ENCODE measurements at places on chromosomes 1 and 21.

DNA sequence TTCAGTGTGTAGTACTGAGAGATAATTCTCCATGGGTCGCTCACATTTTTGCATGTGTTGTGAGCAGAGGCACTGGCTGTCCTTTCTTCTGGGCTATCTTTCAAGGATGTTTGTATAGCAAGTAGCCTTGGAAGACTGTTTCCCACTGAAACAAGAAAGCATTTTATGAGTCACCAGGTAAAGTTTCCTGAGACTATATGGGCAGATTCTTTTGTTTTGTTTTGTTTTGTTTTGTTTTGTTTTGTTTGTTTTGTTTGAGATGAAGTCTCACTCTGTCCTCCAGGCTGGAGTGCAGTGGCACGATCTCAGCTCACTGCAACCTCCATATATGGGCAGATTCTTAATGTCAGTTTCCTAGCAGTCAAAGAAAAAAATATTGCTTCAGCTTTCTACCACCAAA, 912.6 kb downstream of the TTLL7 start:
- DNase-seq: no peak

- DNase-seq: no peak
Measured at GRCh38 chr1:203311368-203312301, 6.3 kb downstream of the BTG2 start.

- DNase-seq: no peak
Measured at GRCh38 chr1:46309401-46310159, 6.1 kb downstream of the UQCRH start.

DNA sequence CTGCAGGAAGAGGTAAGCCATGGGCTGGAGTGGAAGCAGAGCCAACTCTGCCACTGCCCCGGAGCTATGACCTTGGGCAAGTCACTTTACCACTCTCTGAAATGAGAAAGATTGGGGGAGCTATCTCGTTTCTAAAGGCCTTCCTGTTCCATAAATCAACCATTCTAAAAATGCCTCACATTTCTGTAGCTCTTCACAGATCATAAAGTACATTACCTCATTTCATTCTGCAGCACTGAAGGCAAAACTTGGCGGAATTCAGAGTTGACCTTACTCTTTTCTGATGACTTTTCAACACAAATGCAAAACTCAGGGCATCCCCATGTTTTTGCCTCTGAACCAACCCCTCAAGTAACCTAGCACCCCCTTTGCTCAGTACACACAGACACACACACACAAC, 404.0 kb upstream of the NFIA start:
- DNase-seq: no peak

DNA sequence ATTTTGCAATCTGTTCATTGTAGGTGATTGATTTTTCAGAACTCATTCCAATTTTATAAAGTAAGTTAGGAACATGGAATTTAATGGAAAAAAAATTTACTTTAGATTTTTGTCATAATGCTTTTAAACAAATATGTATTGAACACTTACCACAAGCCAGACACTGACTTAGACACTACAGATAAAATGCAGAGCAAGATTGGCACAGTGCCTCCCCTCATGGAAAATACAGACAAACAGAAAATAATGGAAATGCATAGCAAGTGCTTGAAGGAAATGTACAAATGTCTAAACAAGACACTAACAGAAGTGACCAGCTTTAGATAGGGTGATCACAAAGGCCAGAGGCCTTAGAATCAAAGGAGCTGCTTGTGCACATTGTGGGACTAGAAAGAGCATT, 260.5 kb upstream of the ADGRL2 start:
- DNase-seq: no peak

DNA sequence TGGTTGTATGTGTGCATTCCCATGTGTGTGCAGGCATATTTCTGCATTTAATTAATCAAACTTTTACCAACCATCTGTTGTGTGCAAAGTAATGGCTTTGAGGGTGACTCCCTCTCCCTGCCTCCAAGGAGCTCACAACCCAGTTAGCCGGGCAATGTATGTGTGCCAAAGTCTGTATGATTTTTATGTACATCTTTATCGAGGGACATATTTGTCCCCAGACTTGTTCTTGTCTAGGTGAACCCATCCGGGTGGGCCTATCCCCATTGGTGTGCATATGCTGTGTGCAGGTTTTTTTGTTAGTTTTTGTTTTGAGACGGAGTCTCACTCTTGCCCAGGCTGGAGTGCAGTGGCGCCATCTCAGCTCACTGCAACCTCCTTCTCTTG, 1.8 kb downstream of the SYTL1 start:
- no peak for DNase-seq

DNA sequence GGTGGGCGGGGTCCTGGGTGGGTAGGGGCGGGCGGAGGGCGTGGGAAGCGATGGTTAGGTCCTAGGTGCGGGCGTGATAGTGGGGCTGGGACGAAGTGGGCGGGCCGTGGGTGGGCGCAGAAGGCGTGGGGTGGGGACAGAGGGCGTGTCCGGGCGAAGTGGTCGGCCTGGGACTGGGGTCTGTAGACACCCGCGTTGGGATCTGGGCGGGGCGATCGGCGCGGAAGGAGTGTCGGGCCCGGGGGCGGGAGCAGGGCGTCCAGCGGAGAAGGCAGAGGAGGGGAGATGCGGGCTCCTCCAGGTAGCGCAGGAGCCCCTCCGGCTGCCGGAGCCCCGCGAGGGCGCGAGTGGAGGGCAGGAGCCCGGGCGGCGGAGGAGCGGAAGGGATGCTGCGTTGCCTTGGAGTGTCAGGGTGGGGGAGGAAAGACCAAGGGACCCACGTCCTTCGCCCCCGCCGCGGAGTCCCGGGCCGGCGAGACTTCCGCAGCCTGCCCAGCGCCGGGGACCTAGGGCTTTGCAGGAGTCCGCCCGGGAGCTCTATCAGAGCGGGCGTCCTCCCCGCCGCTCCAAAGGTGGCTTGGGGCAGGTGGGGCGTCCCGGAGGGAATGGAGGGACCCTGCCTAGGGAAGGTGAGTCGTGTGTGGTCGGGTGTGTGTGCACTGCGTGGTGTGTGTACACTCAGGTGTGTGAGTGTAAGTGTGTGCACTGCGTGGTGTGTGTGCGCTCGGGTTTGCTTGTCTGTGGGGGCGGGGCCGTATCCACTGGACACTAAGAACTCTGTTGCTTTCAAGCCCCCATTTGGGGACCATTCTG, 27.0 kb upstream of the PRSS38 start:
- no peak for DNase-seq

DNA sequence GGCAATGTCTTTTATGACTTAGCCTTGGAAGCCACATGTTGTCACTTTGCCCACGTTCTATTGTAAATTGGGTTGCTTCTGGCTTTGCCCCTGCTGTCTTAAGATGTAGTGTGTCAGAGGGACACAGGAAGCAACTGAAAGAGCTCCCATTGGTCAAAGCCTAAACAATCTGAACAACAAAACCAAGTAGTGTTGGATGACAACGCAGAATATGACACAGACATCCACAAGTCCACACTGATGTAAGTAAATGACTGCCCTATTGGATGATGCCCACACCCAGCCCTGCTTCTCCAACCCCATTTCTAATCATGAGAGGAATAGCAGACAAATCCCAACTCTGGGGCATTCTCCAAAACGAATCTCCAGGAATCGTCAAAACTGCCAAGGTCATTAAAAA, 50.7 kb downstream of the ELF3 start:
- DNase-seq: no peak

GRCh38 chr1:64669098-64669675, 75.7 kb upstream of the RAVER2 start:
- DNase-seq: no peak

DNA sequence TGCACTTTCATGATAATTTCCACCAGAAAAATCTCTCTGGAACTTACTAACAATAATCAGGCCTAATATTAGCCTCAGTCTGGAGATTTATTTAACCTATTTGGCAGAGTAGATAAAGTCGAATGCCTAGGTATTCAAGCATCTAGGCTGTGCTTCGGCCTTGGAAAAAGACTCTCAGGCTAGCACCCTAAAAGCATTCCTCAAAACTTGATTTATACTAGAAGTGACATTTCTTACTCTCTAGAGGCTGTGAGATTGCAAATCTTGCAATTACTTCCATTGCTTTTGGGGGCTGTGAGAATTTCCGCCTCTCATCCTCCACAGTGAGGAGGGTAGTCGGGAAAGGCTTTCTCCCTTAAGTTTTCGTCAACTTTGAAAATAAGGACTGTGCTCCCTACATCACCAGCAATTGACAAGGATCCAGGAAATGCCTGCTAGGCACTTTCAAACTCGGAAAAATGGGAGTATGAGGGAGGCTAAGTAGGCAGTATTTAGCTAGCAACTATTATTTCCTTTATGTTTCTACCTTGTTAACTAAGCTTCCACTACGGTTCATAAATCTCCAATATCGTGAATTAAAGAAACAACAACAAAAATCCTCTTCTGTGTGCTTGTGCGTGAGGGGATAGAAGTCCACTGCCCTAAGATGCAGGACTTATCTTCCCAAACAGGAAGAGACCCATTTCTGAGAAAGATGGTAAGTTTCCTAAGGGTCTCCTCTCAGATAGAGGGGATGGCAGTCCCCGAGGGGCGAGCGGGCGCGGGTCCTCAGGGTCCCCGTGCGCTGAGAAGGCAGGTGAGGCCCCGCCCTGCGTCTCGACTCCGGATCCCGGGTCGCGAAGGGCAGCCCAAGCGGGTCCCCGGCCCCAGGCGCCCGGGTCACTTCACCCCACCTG, 1.1 kb upstream of the LMO4 start:
- no peak for DNase-seq

DNA sequence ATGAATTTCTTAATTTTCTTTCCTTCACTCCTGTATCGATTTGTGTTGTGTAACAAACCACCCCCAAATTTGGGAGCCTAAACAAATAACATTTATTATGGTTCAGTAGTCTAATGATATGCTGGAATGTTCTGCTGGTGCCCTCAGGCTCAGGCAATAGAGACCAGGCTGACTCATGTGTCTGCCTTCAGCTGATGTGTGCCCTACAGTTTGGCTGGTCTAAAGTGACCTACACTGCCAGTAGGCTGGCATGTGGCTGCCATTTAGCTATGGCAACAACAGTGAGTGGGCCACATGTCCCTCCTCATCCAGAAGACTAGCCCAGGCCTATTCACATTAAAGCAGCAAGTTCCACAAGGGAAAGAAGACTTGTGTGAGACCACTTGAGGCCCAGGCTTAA, 115.8 kb downstream of the PTPRC start:
- no peak for DNase-seq

GRCh38 chr1:155037851-155038441, 4.3 kb downstream of the DCST1 start:
- no peak for DNase-seq

GRCh38 chr1:98749152-98749756, 87.7 kb downstream of the SNX7 start:
- peak; percentile 18 for DNase-seq

DNA sequence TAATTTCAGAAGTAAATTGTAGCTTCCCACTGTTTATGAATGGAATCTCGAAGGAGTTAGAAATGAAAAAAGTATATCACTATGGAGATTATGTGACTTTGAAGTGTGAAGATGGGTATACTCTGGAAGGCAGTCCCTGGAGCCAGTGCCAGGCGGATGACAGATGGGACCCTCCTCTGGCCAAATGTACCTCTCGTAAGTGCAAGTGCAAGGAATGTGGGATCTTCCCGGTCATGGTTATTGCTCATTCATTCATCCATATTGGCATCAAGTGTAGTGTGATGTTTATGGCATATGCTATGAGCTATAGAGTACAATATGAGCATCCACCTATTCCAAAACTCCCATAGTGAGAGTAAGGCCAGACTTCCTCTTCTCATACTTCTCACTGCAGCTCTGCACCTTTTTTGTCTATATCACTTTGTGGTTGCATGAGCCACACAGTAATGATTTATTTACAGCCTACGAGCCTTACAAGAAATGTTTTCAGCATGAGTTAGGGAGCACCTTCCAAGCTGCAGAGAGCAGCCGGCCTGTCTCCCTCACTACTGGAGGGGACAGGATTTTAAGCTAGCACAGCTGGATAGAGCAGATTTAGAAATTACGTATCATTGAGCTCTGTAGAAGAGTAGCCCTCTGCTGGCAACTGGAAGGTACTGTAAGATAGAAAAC, 24.9 kb upstream of the CR1L start:
- DNase-seq: peak; percentile 55

DNA sequence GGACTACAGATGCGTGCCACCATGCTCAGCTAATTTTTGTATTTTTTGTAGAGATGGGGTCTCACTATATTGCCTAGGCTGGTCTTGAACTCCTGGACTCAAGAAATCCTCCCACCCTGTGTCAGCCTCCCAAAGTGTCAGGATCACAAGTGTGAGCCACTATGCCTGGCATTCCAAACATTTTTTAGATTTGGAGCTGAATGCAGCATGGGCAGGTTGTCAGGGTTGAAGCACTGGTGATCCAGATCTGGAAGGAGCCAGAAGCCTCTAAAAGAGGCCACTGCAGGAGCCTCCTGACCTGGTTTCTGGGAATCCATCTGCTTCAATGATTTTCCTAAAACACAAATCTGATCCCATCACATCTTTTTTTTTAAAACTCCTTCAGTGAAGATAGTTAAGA, 1.8 kb upstream of the CTPS1 start:
- DNase-seq: no peak

DNA sequence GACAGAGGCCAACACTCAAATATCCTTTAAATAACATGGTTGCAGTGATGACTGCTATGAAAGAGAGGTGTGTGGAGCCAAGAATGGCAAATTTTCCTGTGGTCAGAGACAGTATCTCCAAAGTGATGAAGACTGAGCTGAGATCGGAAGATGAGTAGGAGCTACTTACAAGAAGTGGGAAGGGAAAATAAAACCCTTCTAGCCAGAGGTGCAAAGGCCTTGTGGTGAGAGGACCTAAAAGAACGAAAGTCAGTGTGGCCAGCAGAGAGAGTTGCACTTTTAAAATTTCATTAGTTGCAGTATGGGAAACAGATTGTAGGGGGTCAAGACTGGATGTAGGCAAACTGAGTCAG, 17.8 kb downstream of the SLAMF7 start:
- DNase-seq: no peak

GRCh38 chr1:19453741-19454201, 31.6 kb downstream of the CAPZB start:
- no peak for DNase-seq

- no peak for DNase-seq
Measured at GRCh38 chr1:5613900-5614299, 378.3 kb downstream of the NPHP4 start.

DNA sequence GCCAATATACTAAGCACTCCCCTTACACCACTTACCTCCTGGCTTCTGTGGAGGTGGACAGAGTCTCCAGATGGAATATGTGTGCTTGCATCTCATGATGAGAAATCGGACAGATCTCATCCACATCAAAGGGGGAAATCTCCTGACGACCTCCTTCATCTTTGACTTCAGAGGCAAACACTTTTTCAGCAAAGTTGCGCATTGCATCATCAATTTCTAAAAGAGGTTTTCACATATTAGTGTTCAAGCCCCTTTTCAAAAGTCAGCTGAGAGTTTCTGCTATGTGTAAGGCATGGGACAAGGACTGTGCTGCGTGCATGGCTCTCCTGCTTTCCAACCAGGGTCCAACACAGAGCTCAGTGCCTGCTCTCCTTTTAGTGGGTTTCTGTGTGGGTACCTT, 6.8 kb downstream of the AMPD1 start:
- DNase-seq: no peak
